ENCODE measurements at places on chromosomes 2 and 18.

DNA sequence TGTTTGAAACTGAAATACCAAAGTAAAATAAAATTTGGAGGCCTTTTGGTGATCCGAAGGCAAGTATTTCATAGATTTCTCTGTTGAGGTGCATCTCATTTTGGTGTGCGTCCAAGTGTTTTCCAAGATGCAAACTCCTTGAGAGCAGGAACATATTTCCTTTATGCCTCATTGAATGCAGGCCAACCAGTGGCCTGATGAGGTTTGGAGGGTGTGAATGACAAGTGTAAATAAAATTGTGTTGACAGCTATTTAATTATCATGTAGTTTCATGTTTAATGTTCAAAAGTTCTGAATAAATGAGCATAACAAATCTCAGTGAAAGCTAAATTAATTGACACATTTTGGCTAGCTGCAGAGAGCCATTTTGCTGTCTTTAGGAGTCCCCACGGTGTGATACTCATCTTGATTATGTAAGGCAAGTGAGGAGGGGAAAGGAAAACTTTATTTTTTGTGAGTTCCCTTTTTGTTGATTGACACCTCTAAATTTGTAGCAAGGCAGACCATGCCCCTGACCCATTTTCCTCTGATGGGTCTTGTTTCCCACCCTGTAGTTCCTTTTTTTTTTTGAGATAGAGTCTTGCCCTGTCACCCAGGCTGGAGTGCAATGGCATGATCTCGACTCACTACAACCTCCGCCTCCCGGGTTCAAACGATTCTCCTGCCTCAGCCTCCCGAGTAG lies 6.3 kb upstream of the LTBP1 start:
- DNase-seq, result no peak

GRCh38 chr2:2758793-2759367 lies 427.8 kb upstream of the MYT1L start:
- DNase-seq, result no peak

DNA sequence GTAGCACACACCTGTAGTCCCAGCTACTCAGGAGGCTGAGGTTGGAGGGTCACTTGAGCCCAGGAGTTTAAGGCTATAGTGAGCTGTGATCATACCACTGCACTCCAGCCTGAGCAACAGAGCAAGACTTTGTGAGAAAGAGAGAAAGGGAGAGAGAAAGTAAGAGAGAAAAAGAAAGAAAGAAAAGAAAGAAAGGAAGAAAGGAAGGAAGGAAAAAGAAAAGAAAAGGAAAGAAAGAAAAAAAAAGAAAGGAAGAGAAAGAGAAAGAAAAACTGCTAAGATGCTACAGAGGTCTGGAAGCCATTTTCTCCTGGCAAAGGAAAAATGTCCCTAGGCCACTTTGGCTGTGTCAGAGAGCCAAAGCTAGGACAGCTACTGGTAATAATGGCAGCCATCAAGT lies 30.6 kb downstream of the DRC1 start:
- no peak for DNase-seq

GRCh38 chr2:219109471-219109870 lies 48.8 kb upstream of the IHH start:
- no peak for DNase-seq

GRCh38 chr18:3710712-3711301 lies 260.8 kb downstream of the TGIF1 start:
- DNase-seq, result no peak

DNA sequence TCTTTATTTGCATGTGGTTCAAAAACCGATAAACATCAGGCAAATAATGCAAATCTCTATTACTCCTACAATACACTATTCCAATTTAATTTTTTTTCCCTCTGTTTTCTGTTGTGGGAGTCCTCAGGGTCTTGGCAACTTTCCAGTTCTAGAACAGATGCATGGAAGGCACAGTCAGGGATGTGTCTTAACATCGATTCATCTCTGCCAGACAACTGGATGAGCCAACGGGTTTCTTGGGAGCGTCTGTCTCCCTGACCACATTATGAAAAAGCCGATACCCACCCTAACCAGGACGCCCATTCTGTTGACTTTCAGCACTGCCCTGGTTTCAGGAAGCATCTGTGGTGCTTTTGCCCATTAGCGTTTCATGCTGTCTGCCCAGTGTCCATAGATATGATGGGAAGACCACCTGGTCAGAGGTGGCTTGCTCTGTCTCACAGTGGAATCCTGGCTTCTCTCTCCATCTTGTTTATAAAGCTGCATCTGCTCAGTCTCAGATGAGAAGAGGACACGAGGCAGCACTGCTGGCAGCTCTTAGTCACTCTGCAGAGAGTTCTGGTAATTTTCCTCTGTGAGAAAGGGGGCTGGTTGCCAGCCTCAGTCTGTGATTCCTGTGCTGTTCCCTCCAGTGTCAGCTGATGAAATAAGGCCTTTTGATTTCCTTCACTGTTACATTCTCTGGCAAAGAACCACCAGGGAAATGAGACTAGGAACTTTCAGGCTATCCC lies 57.9 kb upstream of the KCNE4 start:
- no peak for DNase-seq

GRCh38 chr2:203654826-203655225 lies 51.6 kb upstream of the CD28 start:
- DNase-seq, result no peak

- peak; percentile 8 for DNase-seq
Observed at GRCh38 chr2:163191372-163191771, 352.8 kb upstream of the KCNH7 start.

- no peak for DNase-seq
Observed at GRCh38 chr2:234691968-234692955, 195.4 kb upstream of the ARL4C start.

GRCh38 chr2:6082625-6083018 lies 390.4 kb downstream of the SOX11 start:
- no peak for DNase-seq

- DNase-seq, result no peak
Observed at GRCh38 chr2:168889635-168890005, 610 bp downstream of the SPC25 start.

- DNase-seq, result no peak
Observed at GRCh38 chr2:187988348-187988747, 303.3 kb upstream of the GULP1 start.

DNA sequence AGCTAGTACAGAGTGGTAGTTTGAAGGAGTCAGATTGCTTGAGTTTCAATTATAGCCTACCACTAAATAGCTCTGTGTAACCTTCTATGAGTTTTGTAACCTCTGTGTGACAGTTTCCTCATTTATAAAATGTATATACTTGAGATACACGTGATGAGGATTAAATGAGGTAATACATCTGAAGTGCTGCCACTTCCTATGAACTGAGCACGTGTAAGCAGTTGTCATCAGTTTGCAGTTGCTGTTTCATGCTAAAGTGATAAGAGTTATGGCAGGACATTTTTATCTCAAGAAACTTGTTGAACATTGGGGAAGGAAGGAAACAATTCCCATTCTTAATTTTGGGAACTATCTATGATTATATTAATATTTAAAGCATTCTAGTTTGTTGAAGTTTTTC lies 38.5 kb downstream of the CARF start:
- no peak for DNase-seq

- no peak for DNase-seq
Observed at GRCh38 chr2:221170548-221170947, 401.6 kb downstream of the EPHA4 start.

DNA sequence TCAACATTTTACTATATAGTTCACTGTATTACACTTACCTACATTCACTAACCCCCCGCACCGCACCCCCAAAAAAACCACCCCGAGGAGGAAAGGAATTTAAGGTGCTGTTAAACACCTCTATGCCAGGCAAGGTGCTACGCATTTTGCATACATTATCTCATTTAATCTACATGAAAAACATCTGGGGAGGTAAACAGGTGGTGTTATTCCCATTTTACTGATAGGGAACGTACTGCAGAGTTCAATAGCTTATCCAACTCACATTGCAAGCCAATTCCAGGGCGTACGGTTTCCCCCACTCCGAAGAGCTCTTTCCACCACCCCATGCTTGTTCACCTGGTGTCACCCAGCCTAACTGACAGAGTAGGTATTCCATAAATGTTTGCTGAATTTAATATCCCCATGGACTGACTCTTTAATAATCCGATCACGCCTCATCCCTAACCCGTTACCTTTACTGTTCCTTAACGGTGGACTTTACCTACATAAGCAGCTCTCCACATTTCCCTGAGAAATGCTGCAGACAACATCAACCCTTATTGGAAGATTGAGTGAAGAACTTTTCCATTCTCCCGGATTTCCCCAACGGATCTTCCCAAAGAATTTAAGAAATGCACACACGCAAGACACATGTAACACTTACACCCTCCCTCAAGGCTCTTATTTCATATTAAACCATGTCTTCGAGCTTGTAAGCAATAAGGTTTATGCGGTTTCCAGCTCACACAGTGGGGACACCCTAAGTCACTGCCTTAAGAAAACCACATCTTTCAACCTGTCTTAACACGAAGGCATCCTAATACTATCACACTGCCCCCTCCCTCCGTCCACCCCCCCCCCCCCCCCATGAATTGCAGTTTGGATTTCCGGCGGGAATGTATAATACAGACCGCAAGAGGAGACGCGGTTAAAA lies 1.2 kb downstream of the RAPH1 start:
- DNase-seq, result no peak

DNA sequence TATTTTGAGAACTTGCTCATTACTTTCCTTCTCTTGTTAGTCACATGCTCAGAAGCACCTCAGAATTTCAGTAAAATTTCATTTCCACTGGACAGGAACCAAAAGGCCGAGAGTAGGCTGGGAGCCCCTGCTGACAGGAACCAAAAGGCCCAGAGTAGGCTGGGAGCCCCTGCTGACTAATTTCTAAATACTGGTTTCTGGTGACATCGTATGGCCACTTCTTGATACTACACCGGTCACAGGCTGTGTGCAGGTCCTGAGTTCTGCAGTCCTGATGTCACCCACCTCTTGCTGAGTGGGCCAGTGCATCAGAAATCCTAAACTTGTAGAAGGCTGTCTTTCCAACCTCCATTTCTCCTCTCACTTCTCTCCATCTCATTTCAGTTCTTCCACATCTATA lies 17.7 kb upstream of the EN1 start:
- peak; percentile 53 for DNase-seq

DNA sequence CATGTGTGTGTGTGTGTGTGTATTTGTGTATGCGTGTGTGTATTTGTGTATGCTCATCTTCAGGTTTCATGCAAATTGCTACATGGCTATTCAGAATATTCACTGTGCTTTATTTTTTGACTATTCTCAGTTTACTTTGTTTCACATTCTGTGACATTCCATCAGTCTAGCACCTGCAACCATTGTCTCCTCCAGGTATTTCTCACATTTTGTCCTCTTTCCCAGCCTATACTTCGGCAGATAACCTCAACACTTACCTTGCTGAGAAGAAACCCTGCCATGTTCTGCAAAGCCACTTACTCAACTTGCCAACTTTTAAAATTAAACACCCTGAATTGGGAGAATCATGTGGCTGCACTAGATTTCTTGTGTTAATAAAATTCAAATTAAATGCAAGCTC lies 135.4 kb upstream of the REG3A start:
- no peak for DNase-seq

GRCh38 chr18:62531931-62532330 lies 9.1 kb downstream of the ZCCHC2 start:
- no peak for DNase-seq

DNA sequence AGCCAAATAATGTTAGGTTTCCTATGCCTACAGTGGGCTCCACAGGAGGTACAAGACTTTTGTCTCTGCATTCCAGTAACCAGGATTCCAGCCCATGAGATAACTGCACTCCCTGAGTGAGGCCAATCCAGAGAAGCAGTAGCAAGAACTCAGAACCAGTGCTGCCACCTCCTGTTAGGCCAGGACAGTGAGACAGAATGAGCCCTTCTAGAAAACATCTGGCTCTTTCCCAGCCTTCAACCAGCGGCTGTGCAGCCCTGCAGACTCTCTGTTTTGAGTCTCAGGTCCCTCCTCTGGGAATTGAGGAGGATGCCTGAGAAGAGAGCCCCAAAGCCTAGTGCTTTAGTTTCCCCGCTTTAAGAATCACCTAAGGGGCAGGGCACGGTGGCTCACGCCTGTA lies 44.2 kb downstream of the ARID5A start:
- no peak for DNase-seq

- DNase-seq, result no peak
Observed at GRCh38 chr2:99827296-99827999, 314.9 kb downstream of the AFF3 start.

DNA sequence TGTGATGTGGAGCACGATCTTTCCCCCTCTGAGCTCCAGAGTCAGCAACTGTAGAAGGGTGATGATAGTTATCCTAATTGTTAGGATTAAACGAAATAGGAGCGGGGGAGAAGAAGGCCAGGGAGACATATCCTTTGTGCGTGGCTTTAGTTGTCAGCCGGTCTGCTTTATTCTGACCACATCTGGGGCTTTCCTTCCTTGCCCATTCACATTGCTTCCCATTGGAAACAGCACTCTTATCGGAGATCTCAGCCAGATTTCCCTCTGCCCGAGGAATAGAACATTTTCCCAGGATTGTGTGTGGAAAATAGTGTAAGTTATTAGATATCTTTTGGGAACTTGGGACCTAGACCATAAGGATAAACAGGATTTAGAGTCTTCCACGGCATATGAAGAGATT lies 1.5 kb downstream of the RALB start:
- DNase-seq, result no peak

DNA sequence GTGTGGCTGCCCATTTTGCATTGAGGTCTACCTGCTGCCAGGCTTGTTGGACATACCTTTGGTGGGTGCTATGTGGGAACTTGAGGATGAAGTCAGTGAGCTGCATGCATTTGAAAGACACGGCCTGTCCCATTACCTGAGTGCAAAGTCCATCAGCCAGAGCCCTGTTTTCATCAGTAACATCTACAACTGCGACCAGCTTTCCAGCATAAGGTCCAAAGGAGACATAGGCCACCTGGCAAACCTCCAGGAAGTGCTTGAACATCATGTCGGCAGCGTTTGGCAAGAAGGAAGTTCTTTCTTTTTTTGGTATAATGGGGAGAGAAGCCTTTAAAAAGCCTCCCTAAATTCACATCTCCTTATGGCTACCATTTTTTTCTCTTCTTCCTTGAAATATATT lies 143.1 kb downstream of the FAM161A start:
- no peak for DNase-seq

DNA sequence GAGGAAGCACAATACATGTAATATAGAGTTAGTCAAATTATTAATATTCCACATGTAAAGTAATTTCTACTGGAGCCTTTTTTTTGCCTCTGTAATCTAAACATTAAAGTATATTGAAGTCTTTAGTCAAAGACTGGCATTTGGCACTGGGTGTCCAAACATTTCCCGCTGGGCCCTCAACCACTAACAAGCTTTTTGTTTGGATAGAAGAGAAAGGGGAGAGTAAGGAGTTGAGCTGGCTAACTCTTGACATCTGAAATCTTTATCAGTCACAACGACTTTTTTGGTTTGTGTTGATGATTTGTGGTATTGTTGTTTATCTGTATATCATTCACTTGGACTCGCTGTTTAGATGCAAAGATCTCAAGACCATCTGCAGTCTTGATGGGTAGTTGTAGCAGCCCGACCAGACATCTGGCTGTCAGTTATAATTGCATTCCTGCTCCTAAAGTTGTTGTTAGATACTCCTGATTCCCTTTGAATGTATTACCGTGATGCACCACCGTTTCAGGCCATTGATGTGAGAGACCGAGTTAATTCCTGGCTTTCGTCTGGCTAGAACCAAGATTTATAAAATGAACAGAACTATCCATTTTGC lies 379.6 kb downstream of the MTX2 start:
- no peak for DNase-seq

Data from HS-27A (cell line).